Stimulated activated CD4-positive, alpha-beta T cell treated with anti-CD3 and anti-CD28 coated beads, TNF-alpha, amount 100 ng/mL, for 1 hour (primary cell): ENCODE measurements at places on chromosomes 16 and 17.

GRCh38 chr16:6545329-6545728, 787.3 kb upstream of the RBFOX1 start:
- DNase-seq = no peak

- DNase-seq = no peak
These were observed 5.0 kb downstream of the PIK3R6 start for GRCh38 chr17:8862213-8863056.

DNA sequence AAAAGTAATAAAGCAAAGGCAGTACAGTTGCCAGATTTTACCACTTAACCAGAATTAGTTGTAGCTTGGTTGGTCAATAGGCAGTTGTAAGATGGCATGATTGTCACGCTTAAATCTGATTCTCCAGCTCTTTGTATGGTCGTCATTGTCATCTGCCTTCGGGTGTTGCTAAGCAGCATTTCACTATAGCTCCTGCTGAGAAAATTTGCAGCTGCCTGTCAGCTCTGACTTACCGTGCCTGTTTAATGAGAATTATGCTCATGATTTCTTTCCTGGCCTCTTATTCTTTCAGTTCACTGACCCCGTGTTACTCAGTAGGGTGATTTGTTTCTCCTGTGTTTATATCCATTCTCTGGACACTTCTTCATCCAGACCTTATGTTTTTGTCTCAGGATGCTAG, 66.7 kb downstream of the TANGO6 start:
- DNase-seq = no peak

GRCh38 chr17:82832411-82832810, 7.4 kb downstream of the ZNF750 start:
- no peak for DNase-seq

- DNase-seq = no peak
These were observed 11.0 kb downstream of the MYCBPAP start for GRCh38 chr17:50519141-50519834.

DNA sequence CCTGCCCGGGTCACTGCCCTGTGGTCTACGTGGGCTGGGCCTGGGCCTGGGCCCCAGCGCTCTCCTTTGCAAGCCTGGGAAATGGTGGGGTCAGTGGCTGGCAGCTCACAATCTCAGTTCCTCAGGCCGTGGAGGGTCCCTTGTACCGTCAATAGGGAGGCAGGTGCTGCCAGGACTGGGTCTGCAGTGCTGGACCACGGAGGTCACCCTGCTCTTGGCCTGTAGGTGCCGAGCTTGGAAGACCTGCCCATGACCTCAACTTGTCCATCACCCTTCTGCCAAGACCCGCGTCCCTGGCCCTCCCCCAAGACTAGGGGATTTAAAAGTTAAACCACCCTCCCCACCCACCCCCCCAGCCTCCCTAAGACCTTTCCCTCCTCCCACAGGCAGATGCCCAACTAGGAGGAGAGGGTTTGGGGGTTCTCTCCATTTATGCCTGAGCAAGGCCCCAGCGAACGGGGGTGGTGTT, 2.5 kb downstream of the TBX2 start:
- no peak for DNase-seq

- DNase-seq = no peak
These were observed 256.3 kb upstream of the ZFHX3 start for GRCh38 chr16:73304008-73304774.

GRCh38 chr16:17451843-17452242, 18.9 kb downstream of the XYLT1 start:
- DNase-seq = no peak

- DNase-seq = no peak
These were observed 13.8 kb downstream of the CASKIN2 start for GRCh38 chr17:75501378-75502071.

GRCh38 chr16:49473773-49474172, 100.2 kb downstream of the C16orf78 start:
- no peak for DNase-seq

- no peak for DNase-seq
These were observed 8.5 kb upstream of the ERN1 start for GRCh38 chr17:64138441-64138840.

- no peak for DNase-seq
These were observed 128.5 kb downstream of the SPACA3 start for GRCh38 chr17:33120103-33120502.

- DNase-seq = no peak
These were observed 919.1 kb upstream of the EEF2KMT start for GRCh38 chr16:6016530-6017184.

GRCh38 chr17:613725-614124, 100.9 kb downstream of the VPS53 start:
- no peak for DNase-seq

- DNase-seq = no peak
These were observed 98.6 kb upstream of the CHMP6 start for GRCh38 chr17:80892900-80893603.

DNA sequence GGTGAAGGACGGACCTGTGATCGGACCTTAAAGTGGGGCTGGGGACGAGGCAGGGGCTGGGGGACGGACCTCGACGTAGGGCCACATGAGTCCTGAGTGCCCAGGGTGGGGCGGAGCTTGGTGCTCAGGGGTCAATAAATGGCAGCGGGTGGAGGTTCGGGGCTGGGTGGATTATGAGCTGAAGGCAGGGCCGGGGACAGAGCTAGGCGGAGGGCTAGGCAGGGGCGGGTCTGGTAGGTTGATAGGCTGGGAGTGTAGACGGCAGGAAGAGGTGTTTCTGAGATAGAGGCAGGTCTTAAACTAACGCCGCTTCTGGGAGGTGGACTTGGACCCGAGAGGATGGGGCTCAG, 733 bp downstream of the CHRNB1 start:
- no peak for DNase-seq

GRCh38 chr16:28846933-28847273, 755 bp upstream of the TUFM start:
- DNase-seq = no peak

DNA sequence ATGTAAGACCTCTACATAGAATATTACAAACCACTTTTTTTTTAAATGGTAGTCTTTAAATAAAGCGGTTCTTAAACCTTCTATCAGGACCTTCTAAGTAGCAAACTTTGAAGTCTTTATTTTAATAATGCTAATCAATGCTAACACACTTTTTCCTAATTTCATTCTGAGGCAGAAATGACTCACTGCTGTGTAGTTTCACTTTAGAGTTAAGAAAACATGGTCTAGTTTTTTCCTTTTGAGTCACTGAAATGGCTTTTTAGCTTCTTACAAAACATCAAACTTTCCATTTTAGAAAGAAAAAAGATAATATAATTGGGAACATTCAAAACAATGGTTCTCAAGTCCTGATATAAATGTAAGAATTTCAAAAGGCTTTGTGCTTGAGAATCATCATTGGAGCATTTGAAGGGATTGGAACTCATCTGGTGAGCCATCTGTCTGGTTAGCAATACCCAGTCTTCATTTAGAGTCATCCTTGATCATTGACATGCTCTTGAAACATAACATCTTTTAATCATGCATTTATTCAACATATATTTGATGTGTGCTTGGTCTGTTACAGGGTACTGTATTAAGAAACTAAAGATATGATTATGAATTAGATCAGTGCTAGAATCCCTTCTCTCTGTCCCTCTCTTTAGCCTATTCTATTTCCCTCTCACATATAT, 258.3 kb upstream of the MON1B start:
- DNase-seq = no peak

- DNase-seq = no peak
These were observed 53.4 kb upstream of the NLK start for GRCh38 chr17:27989046-27989445.

DNA sequence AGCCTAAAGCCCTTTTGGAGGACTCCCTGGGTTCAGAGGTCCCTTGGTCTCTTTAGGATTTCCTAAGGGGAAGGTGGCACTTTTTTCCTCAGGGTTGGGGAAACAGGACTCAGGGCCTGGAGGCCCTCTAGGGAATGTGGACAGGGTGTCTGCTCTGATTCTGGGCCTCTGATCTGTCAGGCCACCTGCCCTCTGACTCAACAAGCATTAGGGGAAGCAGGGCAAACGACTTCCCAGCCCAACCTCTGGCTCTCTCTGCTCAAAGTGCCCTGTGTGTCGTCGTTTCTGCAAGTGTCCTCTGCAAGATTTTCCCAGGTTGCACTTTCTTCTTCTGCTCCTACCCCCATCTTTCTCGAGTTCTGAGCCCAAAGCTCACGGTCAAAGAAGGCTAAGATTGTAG, 6.6 kb upstream of the IGFBP4 start:
- DNase-seq = no peak

DNA sequence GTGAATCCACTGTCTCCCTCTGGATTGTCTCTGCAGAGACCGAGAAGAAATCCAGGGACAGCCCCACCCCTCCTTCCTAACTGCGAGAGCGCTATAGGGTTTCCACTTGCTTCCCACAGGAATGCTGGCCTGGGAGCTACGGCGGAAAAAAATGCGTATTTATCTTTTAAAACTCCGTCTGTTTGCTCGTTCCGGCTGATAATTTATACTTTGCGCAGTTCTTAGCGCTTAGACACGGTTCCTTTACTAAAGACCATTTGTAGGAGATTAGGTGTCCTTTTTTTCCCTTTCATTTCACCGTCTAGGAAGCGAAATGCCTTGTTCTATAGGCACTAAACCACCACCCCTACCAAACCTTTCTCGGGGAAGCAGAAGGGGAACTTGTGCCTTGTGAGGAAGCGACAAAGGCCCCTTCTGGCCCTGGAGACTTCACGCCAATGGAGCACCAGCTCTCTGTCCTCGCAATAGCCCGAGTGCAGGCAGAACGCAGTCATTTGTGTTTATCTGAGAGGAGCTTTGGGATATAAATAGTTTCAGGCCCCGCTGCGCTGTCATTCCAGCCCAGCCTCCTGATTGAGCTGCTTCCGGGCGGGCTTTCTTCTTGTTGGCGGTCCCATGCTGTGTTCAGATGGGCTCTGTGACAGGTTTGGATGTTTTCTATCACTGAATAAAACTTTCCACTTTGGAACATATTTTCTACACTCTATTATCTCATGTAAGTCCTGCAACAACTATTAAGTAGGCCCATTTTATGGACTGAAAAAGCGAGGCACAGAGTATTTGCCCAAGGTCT, 791 bp upstream of the SUPT4H1 start:
- no peak for DNase-seq

- no peak for DNase-seq
These were observed 11.4 kb upstream of the FADS6 start for GRCh38 chr17:74904687-74905409.

GRCh38 chr17:80870401-80870800, 121.2 kb upstream of the CHMP6 start:
- no peak for DNase-seq

DNA sequence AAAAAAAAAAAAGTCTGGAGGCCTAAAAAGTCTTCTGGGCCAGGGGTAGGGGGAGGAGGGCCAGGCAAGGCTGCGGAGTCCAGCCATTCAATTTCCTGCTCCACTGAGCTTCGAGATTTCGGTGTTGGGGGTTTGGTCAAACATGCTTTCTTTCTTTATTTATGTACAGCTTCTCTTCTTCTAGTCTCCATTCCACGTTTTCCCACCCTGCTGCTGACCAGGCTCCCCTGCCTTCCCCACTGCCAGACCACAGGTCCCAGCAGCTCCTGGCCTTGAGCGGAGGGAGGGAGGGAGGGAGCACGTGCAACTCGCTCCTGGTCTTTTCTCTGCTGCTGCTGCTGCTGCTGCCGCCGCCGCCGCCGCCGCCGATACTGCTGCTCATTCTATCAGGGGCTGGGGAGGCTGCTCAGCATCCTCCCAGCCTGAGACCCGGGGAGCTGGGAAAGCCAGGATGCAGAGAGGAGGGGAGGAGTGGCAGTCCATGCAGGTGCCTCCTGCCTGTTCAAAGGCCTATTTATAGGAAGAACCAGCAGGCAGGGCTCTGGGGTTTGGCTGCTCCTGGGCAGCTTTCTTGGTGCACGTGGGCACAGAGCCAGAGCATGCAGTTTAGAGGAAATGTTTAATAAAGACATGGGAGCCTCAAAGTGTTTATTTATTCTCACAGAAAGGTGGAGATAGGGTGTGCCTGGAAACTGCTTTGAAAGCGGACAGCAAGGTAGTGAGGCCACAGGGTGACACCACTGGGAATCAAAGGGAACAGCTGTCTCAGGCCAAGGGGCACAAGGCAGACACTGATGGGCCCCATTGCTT, 23.4 kb upstream of the ZFHX3 start:
- DNase-seq = no peak

DNA sequence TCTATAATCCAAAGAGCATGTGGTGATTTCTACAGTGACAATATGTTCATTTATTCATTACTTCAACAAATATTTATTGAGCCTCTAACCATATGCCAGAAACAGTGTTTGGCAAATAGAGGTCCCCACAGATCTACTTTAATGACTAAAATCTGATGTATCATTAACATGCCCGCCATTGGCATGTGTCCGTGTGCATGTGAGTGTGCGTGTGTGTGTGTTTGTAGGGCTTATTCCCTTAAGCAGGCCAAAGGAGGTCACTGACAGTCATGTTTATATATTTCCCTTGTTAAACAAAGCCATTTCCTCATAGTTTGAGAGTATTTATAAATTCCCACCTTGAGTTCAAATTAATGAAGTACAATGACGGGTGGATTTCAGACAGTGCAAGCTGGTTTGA, 174.4 kb upstream of the IRX6 start:
- no peak for DNase-seq

DNA sequence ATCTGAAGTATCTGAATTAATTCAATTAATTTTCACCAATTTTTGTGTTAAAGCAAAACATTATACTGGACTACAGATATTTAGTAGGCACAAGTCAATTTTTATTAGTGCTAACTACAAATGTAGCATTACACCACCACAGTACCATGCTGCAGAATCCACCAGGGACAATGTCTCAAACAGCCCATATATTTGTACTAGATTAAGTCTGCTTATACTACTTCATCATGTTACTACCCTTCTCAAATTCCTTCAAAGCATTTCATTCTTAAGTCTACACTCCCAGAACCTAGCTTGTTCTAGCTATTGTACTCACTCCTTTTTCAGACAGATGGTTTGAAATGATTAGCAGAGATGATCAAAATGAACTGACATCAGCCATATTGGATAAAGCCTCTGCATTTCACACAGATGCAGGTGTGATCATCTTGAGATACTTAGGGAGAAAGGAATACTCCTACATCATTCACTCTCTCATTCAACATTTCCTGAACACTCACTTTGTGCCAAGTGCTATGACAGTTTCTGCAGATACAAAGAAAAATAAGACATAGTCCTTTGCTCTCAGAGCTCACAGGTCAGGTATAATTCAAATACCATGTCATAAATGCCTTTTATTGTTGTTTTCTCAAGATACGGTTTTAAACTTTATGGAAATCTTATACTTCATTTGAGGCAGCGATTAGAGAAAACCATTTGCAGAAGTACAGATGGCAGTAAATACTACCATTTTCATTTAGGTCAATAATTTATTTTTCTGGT, 47.7 kb downstream of the SMURF2 start:
- DNase-seq = no peak
